ENCODE measurements at places on chromosomes 1 and 21.

DNA sequence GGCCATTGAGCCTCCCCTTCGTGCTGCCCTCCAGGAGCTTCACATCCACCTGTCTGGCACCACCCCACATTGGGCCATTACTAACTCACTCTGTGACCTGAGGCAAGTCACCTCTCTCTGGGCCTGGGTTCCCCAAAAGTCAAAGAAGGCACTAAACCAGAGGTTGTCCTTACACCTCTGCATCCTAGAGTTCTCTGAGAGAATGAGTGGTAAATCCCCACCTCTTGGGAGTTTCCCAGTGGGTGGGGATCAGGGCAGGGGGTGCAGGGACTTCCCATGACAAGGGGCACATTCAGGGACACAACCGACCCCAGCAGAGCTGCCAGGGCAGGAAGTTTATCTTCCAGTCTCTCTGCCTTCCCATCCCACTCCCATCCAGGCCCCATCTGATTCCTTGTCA is 99.7 kb downstream of the EPHB2 start:
- no peak for DNase-seq

GRCh38 chr1:42431514-42431913 is 24.3 kb downstream of the ZMYND12 start:
- no peak for DNase-seq

GRCh38 chr1:201739080-201739479 is 89.9 kb upstream of the IPO9 start:
- DNase-seq = no peak

- no peak for DNase-seq
Measured at GRCh38 chr1:32539584-32540571, 651 bp downstream of the ZBTB8A start.

GRCh38 chr1:157993918-157994605 is 617 bp downstream of the KIRREL1 start:
- no peak for DNase-seq

GRCh38 chr1:216293683-216294082 is 129.6 kb downstream of the USH2A start:
- DNase-seq = no peak

DNA sequence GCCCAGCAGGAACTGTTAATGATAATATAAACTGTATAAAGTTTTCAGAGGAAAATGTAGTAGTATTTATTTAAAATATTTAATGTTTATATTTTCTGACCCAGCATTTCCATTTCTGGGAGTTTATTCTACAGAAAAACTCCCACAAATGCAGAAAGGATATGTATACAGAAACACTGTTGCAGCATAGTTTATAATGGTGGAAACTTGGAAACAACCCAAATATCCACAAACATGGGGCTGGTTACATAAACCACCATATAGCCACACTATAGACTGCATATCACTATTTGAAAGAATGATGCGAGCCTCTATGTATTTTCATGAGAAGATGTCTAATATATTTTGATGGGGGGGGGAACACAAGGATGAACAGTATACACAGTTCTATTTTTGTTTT is 31.5 kb upstream of the KCNN3 start:
- DNase-seq = no peak

GRCh38 chr1:236861560-236862218 is 66.6 kb downstream of the MTR start:
- no peak for DNase-seq

DNA sequence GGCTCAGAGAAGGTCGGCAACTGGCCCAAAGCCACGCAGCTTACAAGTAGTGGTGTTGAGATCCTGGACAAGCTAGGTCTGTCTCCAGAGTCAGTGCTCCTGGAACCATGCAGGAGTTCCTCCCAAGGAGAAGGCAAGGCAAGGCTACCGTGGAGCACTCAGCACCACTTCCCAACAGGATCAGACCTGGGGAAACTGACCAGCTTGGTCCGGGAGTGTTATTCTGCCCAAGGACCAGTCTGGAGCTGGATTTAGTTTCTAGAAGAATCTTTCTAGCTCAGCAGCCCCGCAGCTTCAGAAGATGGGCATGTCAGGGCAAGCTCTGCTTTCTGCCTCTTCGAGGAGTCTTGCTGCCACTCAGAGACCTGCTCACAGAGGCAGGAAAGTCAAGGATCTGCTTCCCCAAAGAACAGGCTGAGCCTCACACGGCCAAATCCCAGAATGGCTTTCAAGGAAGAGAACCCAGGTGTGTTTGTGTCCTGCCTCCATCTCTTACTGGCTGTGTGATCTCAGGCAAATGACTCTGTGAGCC is 302.8 kb downstream of the MATN1 start:
- DNase-seq = no peak
